ENCODE measurements at places on chromosomes 3 and 15.

DNA sequence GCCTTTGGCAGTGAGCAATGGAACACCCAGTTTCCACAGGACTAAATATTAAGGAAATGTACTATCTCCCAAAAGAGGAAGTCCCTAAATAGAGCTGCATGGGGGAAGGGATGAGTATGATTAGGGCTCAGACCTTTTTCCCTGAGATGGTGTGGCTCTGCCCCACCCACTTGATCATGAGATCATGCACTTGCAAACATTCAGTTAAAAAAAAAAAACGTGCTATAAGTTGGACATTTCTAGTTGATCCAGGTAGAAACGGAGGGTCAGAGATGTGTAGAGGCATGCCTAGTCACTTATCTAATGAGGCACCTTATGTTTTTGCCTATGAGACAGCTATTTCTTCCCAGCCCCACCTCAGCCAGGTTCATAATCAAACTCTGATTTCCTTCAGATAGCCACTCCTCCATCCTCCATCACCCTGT is 24.5 kb upstream of the SSR3 start:
- no peaks in the 10 kb centered on the region for H3K36me3 ChIP-seq
- no peak overlapping the region for H3K27ac ChIP-seq
- no peak overlapping the region for H3K4me3 ChIP-seq
- no peaks in the 10 kb centered on the region for H3K4me1 ChIP-seq
- H3K27me3 ChIP-seq, result no peaks in the 10 kb centered on the region
- DNase-seq, result no peak

DNA sequence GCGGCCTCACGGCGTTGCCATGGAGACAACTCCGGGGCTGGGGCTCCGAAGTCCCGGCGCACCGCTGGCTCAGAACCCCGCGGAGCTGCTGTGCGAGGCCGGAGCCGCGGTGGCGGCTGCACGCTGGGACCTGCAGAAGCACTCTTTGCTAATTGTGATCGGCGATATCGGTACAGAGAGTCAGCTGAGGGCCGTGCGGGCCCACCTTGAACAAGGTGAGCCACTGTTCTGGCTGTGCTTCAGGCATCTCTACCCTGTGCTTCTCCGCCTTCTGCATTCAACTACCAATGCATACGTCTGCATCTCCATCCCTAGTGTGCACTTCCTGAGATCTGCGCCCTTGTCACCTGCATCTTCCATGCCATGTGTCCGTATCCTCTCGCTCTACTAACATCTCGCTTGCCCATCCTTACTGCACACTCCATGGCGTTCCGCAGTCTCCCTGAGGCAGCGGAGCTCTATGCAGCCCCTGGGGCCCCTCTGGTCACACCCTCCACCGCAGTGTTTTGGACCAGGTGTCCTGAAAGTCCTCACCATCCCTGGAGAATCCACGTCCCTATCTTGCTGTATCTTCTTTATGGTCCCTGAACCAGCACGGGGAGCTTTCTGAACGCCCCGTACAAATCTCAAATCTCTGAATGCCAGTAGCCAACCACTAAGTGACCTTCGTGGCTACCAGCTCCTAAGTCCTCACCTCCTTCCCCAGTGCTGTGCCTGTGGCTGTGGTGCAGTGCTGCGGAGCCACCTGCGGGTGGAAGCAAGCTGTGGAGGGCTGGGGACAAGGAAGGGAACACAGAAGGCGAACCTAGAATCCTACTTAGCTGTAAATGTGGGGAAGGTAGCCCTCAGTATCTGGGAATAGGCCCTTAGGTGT is 6.2 kb upstream of the MAP1A start:
- H3K27me3 ChIP-seq, result no peaks in the 10 kb centered on the region
- H3K4me1 ChIP-seq, result peaks cover 54% of the 10 kb centered on the region
- no peak for DNase-seq
- peak overlapping the region; percentile 93 for H3K27ac ChIP-seq

DNA sequence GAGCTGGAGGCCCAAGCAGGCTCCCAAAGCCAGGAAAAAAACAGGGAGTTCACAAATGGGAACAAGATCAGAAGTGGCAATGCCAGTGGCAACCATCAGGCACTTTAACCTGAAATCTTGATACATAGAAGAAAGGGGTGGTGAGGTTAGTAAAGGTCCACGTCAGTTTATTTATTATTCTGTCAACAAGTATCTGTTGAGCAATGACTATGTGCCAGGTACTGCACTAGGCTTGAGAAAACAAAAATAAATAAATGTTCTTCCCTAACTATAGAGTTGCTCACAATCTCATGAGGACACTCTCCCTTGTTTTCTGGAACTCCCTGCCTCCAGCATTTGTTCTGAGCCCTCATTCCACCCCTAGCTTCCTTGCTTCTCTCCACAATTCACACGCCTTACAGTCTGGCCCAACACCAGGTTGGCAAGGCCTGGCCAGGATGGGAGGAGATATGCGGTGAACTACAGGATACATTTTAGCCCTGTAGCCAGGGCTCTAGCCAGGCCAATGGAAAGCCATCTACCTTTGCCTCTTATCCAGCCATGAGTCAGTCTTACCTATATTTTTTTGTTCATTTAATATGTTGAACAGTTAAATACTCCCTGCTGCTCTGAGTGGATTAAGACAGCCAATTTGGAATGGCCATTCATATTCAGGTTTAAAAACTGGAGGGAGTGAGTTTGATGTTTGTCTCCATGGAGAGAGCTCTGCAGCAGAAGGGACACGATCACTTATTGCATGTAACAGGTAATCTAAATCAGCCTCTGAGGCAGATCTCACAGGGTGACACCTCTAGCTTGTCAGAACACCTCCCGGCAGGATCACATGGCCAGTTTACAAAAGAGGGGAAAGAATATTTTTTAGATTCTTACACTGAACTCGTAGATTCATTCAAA is 161.9 kb upstream of the ATP11B start:
- no peaks in the 10 kb centered on the region for H3K27me3 ChIP-seq
- no peak overlapping the region for H3K4me3 ChIP-seq
- no peak overlapping the region for H3K27ac ChIP-seq
- no peaks in the 10 kb centered on the region for H3K4me1 ChIP-seq

GRCh38 chr15:73082812-73083211 is 30.5 kb downstream of the NEO1 start:
- H3K4me1 ChIP-seq, result peaks cover 15% of the 10 kb centered on the region
- no peaks in the 10 kb centered on the region for H3K27me3 ChIP-seq
- no peak overlapping the region for H3K4me3 ChIP-seq
- H3K36me3 ChIP-seq, result no peaks in the 10 kb centered on the region

DNA sequence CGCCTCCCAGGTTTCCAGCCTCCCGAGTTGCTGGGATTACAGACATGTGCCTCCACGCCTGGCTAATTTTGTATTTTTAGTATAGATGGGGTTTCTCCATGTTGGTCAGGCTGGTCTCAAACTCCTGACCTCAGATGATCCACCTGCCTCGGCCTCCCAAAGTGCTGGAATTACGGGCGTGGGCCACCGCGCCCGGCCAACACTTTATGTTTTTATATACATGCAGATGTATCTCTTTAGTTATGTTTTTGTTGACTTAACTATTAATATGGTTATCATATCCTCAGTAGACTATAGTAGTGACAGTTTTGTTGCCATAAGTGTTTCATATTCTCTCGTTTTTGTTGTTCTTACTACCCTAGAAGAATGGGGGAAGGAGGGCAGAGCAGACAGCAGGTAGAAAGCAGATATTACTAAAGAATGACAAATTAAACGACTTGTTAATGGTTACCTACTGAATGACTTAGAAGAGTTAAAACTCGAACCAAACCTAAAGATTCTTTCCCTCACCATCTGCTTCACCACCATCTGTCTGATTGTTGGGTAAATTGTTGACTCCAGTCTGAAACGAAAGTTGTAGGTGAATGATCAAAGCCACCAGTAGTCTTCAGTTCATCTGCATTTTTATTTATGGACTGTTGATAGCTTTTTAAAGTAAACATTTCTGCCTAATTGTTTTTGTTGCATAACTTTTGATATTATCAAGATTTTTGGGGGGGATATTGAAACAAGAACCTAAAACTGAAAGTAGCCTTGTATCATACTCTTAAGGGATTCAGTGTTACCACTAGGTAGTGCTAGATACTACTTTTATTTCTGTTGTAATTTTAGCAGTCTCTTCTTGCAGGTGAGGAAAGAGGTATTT is 89.3 kb downstream of the RASA2 start:
- DNase-seq, result no peak
- no peak overlapping the region for H3K4me3 ChIP-seq
